Karpas-422 (cell line): ENCODE measurements at places on chromosomes 2 and 18.

DNA sequence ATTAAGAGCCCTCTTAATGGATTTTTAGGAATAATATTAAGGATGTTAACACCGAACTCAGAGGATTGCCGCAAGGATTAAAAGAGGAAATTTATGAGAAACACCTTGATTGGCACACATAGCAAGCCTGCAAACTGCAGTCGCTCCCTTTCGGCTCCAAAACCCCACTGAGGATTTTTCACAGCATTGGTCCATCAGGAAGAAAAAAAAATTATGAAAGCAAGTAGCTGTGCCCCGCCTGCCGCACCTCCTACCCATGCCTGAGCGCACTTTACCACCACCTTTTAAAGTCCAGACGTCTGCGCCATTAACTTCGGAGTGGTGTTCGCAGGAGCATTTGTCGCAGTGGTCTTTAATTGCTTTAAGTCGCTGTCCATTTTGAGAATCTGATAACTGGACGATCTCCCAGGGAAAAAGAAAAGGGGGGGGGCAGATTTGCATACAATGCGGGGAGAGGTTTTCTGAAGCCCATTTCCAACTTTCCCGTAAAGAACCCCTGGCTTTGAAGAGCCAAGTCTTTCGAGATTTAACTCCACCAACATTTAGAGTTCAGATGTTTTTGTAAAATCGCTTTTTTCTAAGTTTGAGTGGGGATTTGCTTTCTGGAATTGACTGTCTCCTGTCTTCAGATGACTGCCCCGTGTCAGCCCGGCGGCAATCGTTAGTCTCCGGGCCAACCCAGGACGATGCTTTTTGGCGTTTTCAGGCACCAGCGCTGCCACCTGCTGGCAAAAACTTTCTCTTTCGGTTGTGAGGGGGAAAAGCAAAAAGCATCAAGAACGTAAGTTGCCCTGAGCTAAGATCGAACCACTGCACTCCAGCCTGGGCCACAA, 913 bp upstream of the TRABD2A start:
- DNase-seq: peak; percentile 96

DNA sequence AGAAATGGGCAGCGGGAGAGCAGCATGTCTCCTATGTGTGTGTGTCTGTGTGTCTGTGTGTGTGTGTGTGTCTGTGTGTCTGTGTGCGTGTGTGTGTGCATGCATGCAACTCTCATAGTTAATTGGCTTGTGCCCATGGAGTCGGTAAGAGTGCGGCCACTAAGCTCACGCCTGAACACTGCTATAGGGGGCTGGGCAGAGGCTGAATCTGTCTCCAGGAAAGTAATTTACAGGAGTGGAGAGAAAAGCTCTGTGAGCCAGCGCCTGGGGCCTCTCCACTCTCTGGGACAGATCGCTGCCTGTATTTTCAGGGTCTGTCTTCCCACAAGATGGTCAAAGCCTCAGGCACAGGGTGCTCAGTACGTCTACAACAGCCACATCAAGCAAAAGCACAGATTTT, 553.4 kb downstream of the TNS1 start:
- DNase-seq: no peak

DNA sequence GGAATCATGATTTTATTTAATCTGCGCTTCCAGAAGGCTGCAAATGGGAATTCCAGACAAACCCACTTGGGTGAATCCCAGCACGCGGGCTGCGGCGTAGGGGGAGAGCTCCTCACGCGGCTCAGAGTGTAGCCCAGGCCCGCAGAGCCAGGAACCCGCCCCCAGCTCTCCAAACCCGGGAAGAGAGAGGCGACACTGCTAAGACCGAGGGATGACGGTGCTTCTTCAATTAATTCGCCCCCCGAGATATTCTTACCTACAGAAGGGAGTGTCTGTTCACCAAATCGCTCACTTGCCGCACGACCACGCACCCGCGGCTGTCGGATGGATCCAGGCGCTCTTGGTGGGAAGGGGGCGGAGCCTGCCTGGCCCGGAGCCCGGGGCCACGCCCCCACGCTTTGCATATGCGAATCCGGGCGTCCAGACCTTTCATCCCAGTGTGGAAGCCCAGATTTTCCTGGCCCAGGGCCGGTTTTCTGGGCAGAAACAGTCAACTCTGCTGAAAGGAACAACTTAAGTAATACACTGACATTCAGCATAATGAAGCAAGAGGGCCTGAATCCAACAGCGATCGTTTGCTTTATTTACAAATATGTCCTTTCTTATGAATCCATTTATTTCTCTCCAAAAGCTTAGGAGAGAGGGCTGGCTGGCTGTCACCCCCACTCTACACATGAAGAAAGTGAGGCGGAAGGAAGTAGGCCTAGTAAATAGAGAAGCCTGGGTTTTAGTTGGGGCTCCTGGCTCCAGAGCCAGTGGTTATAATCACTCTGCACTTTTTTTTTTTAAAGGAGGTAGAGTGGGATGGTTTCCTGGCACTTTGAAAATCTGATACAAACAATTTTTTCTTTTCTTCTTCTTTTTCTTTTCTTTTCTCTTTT, at the start of gene SLC19A3:
Gene SLC19A3, minus strand, starts transcription at position 342 of the 881 bp plus-strand sequence. CDS start 15,710 bp downstream, outside the sequence.
- no peak for DNase-seq

GRCh38 chr18:3179430-3180089, 40.2 kb downstream of the MYOM1 start:
- peak; percentile 54 for DNase-seq

- no peak for DNase-seq
Measured at GRCh38 chr2:128069769-128070168, 21.2 kb upstream of the UGGT1 start.

DNA sequence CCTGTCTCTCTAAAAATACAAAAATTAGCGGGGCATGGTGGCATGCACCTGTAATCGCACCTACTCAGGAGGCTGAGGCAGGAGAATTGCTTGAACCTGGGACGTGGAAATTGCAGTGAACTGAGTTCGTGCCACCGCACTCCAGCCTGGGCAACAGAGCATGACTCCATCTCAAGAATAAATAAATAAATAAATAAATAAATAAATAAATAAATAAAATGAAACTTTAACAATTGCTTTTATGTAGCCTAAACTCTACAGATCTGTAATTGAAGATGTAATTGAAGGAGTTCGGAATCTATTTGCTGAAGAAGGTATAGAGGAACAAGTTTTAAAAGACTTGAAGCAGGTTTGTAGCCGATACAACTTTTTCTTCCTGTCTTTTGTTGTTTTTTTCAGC, 2.9 kb downstream of the GTF2A1L start:
- no peak for DNase-seq

GRCh38 chr2:160232905-160233475, 32.9 kb upstream of the ITGB6 start:
- DNase-seq: no peak

DNA sequence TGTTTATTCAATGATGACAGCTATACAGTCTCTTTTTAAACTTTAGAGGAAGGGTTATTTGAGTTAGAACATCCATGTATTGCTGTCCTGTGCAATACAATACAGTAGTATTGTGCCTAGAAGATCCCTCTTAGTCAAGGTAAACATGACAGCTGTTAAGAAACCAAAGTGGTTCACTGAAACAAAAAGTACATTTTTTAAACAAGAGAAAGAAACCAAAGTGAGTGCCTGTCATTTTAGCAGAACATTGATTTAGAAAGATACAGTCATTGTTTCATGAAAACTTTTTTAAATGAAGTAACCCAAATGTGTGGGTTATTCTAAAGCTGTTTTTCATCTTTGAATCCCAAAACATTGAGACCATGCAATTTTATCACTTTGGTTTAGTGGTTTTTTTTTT, 15.5 kb downstream of the ITPRID2 start:
- no peak for DNase-seq

GRCh38 chr2:5322396-5322795, 369.8 kb upstream of the SOX11 start:
- no peak for DNase-seq

DNA sequence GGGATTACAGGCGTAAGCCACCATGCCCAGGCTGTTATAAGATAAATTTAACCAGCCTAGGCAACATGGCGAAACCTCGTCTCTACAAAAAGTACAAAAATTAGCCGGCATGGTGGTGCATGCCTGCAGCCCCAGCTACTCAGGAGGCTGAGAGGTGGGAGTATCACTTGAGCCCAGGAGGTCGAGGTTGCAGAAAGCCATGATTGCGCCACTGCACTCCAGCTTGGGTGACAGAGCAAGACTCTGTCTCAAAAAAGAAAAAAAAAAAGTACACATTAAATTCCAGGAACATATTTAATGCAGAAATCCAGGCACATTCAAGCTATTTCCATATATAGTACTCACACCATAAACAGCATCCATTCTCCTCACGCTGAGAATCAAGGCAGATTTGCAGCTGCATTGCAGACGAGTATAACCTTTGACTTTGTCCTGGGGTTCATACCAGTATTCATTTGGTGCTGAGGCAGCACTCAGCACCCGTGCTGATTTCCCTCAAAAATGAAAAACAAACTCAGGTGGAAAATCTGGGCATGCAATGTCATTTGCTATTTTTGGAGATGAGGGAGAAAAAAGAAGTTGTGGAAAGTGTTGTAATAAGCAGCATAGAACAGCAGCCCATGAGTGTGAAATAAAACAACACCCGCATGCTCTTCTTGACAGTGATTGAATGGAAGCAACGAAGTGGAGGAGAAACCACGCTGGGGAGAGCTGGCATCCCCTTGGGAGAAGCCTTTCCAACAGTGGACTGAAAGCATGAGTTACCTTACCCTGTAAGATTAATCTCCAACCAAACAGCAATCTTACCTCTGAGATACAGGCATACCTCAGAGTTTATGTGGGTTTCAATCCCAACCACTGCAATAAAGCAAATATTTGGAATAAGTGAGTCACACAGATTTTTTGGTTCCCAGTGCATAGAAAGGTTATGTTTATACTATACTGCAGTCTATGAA, 46.8 kb upstream of the ANXA4 start:
- peak; percentile 71 for DNase-seq

- DNase-seq: no peak
Measured at GRCh38 chr2:169366066-169366465, 3.7 kb upstream of the LRP2 start.

DNA sequence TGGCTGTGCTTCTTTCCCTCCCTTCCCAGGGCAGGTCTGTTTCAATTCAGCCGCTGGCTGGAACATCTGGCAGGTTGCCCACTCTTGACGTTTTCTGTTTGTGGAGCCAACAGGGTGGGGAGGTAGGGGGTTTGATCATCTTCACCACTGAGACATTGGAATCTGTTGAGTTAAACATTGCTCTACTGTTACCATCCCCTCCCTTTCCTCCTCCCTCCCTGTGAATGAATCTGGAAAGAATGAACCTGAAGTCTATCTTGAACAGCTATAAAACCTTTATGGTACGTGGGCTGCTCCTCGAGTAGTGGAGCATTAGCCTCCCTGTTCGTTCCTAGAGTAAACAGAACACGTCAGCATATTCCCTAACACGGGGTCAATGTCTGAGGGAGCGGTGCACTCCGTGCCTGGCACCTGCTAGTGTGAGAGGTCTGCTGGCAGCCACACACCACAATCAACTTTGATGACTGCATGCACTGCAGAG, 249.9 kb upstream of the RBBP8 start:
- DNase-seq: no peak

- DNase-seq: no peak
Measured at GRCh38 chr2:59882279-59882678, 671.2 kb downstream of the BCL11A start.

GRCh38 chr2:239310401-239311061, 90.3 kb downstream of the HDAC4 start:
- no peak for DNase-seq

DNA sequence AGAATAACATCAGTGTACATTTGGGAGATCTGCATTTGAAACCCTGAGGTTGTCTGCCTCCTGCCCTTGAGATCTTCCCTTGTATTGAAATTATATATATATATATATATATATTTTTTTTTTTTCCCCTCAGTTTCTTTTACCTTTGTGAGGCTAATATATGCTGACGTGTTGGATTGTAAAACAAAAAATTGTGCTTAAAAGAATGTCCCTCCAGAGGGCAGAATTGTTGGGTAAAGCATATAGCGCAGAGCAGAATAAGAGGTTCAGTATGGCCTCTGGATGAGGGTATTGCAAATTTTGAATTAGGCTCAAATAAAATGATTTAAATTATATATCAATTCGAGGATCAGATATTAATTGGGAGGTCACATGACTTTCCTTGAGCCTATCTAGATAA, 12.4 kb downstream of the NABP1 start:
- peak; percentile 44 for DNase-seq

DNA sequence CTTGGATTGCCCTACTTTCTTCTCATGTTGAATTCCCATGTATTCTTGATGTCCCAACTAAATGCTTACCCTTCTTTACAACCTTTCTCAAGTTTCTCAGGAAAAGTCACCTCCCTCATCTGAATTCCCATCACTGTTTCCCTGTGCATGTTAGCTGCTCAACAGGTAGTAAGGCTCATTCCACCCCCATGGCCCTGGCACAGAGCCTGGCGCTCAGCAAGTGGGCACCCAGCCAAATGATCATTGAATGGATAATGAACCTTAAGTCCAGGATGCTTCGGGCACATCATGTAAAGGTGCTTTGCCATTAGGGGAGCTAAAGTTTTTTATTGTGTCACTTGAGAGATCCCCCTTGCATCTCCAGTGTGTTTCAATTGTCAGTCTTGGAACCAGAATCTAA, 124.0 kb downstream of the PKP4 start:
- no peak for DNase-seq

DNA sequence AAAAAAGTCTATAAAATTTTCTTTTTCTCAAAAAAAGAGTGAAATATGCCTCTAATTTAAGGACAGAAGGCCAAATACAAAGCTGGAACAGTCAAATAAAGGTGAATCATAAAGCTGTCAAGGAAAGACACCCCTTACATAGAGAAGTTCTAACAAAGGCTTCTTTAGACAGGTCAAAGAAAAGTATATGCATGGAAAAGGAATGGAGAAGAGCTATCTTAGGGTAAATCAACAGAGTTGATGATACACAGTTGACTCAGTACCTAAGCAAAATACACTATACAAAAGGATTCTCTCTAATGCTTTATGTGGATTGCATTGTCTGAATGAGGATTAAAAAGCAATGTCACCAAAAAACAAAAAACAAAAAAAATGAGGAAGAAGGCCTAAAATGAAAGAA, 214.8 kb downstream of the TXNL1 start:
- DNase-seq: no peak

GRCh38 chr2:210267698-210268097, 42.5 kb upstream of the ACADL start:
- no peak for DNase-seq

DNA sequence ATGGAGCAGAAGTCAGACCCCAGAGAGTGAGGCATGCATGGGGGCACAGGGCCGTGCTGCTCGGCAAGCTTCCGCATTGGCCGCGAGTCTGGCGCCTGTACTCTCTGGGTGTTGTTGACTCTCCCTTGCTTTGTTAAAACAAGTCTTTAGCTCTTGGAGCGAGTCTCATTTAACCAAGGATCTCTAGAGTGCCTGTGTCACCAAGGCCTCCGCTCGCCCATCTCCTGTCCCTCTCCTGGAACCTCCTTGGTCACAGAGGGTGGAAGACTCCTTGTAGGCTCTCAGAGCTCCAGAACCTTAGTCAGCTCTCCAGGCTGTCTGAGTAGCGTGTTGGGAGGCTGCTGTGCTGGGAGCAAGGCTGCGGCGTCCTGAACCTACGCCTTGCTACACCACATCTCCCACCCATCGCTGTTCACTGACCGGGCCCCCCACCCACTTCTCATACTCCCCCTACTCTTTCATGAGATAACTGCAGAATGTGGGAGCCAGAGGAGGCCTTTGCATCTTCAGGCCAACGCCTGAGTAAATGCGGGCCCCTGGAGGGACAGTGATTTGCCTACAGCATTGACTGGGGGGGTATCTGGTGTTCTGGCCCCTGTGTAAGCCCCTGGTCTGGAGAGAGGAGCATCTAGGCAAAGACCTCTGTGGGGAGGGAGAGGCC, 66.1 kb downstream of the CIB4 start:
- DNase-seq: no peak
